ENCODE measurements at places on chromosomes 7 and 10. TPM values are rescaled to one million over a fixed set of nuclear protein-coding genes. Genes with fewer than 3 reads are reported as not detected.
A peak's percentile ranks its signal among the peaks of the same experiment; 100 is the strongest.

Gene LRRC18
- total RNA-seq = not detected

Gene SLC18A2
- total RNA-seq = 0.81 TPM

Gene ACHE
- 9.4 TPM for total RNA-seq

DNA sequence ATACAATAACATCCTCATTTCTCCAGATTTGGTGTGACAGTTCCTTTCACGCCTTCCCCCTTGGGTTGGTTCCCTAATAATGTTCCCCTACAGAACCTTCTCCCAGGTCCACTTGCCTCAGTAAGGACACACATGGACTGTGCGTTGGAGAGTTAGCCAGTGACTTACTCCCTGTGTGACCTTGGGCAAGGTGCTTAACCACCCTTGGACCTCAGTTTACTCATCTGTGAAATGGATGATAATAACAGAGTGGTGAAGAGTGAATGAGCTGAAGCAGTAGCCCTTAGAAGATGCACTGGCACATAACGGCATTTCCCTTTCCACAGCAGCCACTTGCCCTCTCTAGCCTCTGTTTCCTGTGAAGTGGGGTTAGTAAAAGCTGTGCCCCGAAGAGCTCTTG is 175.8 kb downstream of the PKD1L1 start:
- DNase-seq = no peak

DNA sequence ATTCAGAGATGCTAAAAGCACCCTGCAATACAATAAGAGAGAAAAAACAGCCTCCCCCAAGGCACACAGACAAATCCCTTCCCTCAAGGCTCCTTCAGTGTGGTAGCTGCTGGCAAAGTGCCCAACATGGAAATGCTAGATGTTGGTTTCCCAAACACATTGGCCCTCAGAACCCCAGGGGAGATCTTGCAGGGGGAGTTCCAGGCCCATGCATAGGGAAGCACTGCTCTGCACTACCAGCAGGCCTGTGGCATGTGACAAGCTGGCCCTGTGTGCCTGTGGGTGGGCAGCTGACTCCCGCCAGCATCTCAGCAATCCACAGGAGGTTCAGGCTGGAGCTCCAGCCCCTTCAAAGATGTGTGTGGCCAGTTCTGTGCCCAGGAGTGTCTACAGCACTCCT is 16.8 kb upstream of the CSGALNACT2 start:
- DNase-seq = peak; percentile 74

GRCh38 chr10:33706746-33707145 is 372.3 kb upstream of the NRP1 start:
- no peak for DNase-seq

Gene COL17A1
- total RNA-seq = 0.88 TPM

GRCh38 chr7:5831196-5831595 is 49.4 kb upstream of the OCM start:
- DNase-seq = no peak

GRCh38 chr10:93072713-93073538 is 767 bp upstream of the CYP26A1 start:
- peak; percentile 73 for DNase-seq

DNA sequence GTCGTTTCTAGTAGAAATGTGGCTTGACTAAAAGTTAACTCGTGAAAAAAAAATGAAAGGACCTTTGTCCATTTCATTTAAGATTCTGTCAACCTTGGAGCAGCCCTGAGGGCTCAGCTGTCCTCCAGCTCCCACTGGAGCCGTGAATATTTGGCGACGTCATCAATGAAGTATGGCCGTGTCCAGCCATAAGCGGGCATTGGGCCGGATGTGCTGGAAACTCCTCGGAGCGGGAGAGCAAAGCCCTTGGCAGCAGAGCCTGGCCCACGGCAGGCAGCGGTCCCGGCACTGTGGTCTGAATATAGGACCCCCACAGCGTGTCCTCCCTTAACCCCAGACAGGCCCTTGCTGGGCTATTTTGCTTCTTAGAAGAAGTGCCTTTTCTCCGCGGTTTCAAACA is 50.0 kb downstream of the JAKMIP3 start:
- DNase-seq = peak; percentile 80

DNA sequence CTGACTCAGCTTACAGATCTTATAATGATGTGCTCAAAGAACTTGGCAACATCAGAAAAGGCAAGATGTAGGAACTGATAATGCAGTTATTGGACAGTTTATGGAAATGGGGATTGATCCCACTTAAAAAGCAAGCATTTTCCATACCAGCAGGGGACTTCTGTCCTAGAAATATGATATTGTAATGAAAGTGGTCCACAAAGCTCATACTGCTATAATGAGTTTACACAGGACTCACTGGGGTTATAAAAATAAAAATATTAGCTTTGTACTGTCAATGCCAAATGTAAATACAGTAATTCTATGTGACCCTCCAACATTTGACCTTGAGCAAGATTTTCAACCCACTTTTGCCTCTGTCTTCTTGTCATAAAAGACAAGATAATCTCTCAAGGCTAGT is 145.5 kb upstream of the SEM1 start:
- no peak for DNase-seq

Gene C7orf57
- not detected for total RNA-seq

Gene MDFIC
- 27.0 TPM for total RNA-seq

GRCh38 chr7:96675548-96675947 is 34.1 kb downstream of the SEM1 start:
- DNase-seq = no peak

- no peak for DNase-seq
These were observed 60.1 kb upstream of the NAMPT start for GRCh38 chr7:106344861-106345260.

Gene SPAG6
- total RNA-seq = not detected

Gene FAM237B
- not detected for total RNA-seq

GRCh38 chr7:142720172-142720773 is 29.0 kb upstream of the PRSS1 start:
- no peak for DNase-seq

Gene VIM
- 2,643 TPM for total RNA-seq

Gene COL13A1
- total RNA-seq = 1.3 TPM

DNA sequence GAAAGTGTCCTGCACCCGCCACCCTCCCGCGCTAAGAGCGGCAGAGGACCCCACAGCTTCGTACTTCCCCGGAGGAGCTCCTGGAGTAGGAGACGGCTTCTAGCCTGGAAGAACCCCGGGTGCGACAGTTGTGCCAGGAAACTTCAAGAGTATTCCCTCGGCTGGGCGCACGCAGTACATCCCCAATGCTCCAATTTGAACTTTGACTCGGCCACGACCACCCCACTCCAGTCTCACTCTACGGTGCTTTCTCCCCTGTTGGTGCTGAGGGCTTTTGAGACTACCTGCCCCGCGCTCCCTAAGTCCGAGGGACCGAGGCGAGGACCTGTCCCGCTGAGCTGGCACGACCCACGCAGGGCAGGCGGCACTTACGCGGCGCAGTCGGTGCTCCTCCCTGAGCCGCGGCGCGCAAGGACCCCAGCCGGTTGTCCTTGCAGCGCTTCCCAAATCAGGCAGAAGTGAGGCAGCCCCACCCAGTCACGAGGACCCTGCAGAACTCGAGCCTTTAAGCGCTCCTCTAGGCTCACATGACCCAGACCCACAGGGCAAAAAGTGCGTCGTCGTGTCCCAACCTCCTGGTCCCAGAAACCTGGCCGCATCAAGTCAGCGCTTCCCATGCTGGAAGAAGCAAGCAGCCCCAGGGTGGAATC is at the start of gene CPVL:
Gene CPVL, minus strand, starts transcription at position 481 of the 650 bp plus-strand sequence. CDS start 25,476 bp downstream, outside the sequence.
- peak; percentile 89 for DNase-seq

DNA sequence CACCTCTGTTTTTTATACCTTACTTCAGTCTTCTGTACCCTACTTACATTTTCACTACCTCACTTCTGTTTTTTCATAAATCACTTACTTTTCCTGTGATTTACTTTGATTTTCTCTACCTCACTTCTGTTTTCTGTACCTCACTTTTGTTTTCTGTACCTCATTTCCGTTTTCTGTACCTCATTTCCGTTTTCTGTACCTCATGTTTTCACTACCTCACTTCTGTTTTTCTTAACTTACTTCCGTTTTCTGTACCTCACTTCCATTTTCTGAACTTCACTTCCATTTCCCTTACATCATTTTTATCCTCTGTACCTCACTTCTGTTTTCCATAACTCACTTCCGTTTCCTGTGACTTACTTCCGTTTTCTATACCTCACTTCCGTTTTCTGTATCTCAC is 492.0 kb upstream of the AKR1E2 start:
- no peak for DNase-seq

- no peak for DNase-seq
These were observed 8.2 kb downstream of the PPIF start for GRCh38 chr10:79355420-79356017.

- no peak for DNase-seq
These were observed 57.0 kb upstream of the DKK1 start for GRCh38 chr10:52256832-52257691.

Gene STAMBPL1
- total RNA-seq = 6.0 TPM

Gene SLC26A4
- total RNA-seq = 0.57 TPM

GRCh38 chr10:71864911-71865361 is 13.9 kb upstream of the PSAP start:
- DNase-seq = peak; percentile 62

DNA sequence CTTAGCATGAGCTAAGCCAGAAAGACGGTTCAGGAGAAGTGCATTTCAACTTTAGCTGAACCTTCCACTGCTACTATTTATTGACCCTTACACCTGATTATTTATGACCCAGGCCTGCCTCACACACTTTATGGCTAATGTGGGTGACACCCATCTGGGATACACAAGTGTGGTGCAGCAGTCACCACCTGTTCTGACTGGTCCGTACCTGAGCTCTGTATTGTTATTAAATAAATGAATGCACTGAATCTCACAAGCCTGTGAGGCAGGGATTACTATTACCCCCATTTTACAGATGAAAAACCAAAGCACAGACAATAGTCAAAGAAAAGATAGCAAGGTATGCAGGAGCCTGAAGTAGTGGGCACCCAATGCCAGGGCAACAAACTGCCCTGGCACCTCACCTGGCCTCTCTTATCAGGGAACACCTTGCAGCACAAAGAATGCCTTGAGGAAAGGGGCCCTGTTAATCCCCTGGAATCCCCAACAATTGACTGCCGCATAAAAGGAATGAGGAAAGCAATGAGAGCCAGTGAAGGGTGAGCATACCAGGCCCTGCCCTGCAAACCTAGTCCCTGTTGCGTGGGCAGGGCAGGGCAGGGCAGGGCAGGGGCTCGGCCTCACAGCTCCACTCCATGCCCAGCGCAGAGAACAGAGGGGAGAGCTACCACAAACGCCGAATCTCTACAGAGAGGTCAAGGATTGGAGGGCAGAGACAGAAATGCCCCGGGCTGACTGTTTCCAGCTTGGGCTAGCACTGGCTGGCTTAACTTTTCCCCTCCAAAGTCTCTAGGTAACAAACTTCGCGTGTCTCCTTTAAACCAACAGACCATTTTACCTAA is 1.3 kb downstream of the ANXA11 start:
- DNase-seq = no peak

DNA sequence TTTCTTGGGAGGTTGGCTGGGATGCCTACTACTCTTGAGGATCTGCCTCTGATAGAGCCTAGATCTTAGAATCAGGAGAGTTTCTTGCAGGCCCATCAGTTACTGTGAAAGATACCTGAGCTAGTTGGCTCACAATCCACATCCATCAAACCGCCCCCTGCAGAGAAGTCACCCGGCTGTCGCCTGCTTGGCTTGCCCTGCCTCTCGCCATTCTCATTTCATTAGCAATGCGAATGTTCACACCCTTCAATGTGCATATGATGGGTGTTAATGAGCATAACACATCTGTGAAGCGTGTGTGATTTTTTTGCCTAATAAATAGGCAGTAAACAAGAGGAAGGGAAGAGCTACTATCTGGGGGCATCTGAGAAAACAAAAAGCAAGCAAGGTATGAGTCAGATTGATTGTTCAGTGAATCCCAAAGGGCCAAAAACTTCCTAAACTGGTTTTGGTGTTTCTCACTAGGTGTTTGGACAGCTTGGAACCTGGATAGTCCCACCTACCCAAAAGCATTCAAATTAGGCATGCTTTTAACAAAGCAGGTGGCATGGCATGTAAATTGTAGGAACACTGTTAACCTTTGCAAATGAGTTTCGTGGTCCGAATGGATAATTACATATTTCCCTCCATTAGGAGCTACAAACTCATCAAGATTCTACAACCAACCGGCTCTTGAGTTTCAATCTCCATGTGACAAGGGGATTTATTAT is 272.3 kb upstream of the C7orf33 start:
- no peak for DNase-seq

All from posterior vena cava (tissue), 2 donors.